ENCODE measurements at places on chromosomes 1 and 21.

DNA sequence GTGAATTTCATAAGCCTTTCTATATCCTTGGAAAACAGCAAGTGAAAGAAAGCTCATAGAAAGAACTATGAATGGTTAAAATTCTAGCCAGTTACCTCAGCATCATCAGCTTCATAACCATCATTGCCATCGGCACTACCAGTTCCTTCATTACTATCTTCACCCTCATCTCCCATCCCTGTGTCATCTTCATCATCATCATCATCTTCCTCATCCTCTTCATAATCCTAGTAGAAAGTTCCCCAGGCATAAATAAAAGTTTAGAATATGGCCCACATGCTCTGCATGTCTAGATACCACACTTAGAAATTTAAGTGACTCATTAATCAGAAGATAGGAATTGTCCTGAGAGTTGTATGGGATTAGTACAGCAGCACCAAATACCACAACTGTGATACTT, 49.0 kb downstream of the TPR start:
- DNase-seq: no peak

GRCh38 chr1:118661769-118662320, 326.3 kb downstream of the TBX15 start:
- DNase-seq: no peak

GRCh38 chr1:150256198-150256553, 1.4 kb upstream of the CA14 start:
- no peak for DNase-seq

DNA sequence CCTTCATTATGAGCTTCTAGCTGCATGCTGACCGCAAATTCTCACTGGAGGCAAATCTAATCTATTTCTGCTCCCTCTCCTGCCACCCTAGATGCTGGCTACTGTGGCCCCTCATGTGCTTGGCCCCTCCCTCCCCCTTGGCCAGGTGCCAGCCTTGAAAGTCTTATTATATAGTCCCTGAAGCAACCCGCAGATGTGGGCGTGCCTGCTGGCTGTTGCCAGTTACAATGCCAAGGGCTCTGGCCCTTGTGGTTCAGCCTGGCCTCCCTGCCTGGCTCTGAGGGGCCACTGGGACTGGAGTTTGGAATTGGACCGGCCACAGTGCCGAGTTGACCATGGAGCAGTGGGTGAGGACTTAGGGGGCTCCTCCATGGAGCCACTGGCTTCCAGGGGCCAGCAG, 78.9 kb upstream of the ACTRT2 start:
- no peak for DNase-seq

DNA sequence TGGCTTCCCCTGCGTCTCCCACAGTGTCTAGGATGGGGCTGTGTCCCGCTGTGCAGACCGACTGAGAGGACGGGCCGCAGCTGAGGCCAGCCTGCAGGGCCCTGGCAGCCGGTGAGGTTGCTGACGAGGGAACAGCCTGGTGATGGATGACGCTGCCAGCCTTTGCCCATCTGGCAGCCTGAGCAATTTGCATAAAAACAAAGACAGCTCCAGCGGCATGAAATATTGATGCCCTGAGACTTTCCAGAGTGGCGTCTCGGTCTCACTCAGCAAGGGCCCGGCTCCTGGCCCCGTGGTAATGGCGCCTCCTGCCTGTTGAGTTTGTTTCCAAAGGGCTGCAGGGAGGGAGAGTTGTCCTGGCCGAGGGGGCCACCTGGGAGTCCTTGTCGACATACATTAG, 19.1 kb upstream of the KCNA10 start:
- no peak for DNase-seq

DNA sequence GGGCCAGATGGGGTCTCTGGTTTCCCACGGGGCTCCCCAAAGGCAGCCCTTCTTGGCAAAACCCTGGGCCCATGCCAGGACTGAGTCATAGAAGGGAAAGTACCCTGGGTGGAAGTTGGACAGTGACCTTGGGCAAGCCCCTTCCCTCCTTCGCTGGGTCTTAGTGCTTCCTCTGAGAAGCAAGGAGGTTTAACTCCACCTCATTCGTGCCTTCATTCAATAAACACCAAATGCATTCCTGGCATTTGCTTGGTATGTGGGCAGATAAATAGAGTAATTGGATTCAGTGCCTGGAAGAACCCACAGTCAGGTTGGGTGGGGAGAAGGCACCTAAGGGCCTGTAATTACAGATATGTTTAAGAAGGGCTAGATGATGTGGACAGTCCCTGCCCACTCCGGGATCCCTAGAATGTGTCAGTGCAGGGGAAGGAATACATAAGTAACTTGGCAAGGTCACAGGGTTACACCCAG, 36.3 kb upstream of the CITED4 start:
- no peak for DNase-seq

GRCh38 chr1:158007667-158008386, 14.4 kb downstream of the KIRREL1 start:
- no peak for DNase-seq

DNA sequence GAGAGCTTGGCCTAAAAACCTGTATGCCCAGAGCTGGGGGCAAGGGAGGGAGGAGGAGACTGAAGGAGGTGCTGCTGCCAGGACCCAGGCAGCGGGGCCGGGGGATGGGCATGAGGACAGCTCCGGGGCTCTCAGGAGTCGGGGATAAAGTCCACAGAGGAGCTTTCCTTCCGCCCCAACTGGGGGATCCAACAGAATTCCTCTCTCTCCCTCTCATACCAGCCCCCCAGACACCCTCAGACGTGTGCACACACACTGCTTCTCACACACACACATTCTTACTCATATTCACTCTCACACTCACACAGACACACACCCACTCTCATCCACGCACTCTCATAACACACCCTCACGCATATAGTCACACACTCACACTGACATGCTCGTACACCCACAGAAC, 39.1 kb downstream of the SYF2 start:
- no peak for DNase-seq

DNA sequence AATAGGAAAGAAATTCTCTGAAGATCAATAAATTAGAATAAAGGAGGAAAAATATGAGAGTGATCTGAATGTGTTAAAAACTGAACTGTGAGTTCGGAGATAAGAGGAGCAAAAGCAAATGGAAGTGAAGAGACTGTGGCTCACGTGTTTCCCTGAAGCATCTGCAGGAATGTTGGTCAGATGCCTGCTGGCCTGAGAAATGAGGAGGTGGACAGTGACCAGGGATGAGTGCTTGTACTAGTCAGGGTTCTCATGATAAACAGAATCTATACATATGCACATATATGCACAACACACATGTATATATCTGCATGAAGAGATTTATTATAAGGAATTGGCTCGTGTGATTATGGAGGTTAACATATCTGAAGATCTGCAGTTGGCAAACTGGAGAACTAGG, 103.4 kb upstream of the TIAM1 start:
- no peak for DNase-seq

DNA sequence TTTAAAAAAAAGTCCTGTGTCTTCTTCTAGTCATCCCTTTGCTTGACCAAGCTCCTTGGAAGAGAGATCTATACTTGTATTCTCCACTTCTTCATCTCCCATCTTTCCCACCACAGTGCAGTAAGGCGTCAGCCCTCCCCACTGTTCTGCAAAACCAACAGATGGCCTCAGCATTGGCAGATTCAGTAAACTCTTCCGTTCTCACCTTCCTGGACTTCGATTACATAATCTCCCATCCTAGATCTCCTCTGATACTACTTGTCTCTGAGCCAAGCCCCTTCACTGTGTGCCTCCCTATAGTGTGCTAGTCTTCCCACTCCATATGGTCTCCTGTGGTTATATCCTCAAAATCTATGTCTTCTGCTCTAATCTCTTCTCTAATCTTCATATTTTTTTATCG, 1.6 kb upstream of the COLGALT2 start:
- no peak for DNase-seq

DNA sequence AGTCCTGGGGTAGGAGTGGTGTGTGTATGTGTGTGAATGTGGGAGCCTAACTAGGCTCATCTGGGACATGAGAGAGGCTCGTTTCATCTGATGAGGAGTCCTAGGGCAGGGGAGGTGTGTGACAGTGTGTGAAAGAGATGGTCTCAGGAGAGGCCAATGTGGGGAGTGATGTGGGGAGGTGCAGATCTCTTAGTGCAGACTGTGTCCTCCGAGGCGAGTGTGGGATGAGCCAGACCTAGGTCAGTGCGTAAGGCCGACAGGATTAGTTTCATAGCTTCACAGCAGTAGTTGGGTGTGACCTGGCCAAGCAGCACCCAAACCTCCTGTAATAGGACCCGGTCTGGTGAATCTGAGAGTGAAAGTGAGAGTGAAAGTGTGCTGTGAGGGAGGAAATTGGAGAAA, 94.7 kb downstream of the LIPI start:
- no peak for DNase-seq

- no peak for DNase-seq
Measured at GRCh38 chr1:20787840-20788795, 1.0 kb upstream of the HP1BP3 start.

GRCh38 chr1:167676205-167676915, 45.4 kb upstream of the MPZL1 start:
- DNase-seq: no peak

DNA sequence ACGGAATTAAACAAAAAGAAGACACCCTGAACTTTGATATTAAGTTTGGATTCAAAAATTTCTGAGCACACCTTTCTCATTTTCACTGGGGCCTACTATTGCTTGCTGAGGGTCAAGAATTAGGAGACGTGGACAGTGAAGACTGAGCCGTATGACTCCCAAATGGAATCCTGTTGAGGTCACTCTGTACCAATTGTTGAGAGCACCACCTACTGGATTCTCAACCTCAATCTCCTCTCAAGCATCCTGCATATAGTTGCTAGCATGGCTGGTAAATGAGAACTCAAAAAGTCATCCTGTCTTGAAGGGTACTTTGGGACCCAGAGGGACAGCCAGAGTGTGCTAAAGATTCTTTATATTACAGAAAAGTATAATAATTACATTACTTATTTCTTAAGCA, 20.2 kb upstream of the MTR start:
- no peak for DNase-seq

GRCh38 chr1:86423473-86423872, 498 bp upstream of the CLCA2 start:
- no peak for DNase-seq

DNA sequence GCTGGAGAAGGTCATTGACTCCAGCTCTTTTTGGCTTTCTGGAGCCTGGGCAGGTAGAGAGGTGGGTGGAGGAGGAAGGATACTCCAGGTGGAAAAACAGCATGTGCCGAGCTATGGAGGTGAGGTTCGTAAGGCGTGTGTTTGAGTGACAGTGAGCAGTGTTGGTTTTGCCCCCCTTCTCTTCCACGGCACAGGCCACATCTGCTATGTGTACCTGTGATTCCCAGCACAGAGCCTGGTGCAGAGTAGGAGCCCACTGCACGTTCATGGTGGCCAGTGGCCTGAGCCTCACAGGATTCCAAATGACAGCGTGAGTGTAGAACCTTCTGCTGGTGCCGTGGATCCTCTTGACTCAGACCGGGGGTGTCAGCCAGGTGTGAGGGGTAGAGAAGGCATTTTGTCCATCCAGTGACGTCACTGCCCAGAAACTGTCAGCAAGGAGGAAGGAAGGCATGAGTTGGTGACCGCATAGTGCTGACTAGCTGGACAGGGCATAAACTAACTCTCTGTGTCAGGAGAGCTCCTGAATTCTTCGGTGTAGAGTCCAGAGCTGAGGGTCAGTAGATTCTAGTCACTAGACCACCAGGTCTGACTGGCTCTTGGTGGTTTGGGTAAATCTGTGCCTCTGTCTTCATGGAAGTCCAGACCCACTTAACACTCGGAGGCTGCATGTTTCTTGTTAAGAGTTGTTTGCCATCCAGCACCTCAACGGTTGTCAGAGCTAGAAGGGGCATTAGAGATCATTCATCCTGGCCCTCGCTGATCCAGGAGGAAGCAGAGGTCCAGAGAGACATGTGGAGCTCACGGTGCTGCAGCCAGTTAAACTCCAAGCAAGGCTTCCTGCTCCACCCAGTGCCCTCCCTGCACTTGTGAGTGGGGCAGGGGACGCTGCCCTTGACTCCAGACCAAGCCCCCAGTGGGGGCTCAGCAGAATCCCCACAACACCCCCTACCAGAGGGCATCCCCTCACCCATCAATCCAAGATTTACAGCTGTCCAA, 3.8 kb downstream of the QSOX1 start:
- no peak for DNase-seq

DNA sequence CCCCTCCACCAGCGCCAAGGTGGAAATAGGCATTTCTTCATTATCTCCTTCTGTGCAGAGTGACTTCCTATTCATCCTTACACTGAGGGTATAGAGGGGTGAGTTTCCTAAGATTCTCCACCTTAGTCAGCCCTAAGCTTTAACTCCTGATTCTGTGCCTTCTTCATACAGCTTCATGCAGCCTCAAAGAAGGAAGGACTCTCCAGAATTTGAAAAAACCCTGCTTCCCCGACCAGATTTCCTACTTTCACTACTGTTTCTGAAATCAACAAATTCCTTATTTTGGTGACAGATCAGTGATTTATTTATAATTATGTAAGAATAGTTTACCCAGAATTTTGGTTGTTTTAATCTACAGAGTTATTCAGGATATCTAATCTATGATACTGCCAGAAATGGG, 28.6 kb downstream of the GFI1 start:
- DNase-seq: no peak

DNA sequence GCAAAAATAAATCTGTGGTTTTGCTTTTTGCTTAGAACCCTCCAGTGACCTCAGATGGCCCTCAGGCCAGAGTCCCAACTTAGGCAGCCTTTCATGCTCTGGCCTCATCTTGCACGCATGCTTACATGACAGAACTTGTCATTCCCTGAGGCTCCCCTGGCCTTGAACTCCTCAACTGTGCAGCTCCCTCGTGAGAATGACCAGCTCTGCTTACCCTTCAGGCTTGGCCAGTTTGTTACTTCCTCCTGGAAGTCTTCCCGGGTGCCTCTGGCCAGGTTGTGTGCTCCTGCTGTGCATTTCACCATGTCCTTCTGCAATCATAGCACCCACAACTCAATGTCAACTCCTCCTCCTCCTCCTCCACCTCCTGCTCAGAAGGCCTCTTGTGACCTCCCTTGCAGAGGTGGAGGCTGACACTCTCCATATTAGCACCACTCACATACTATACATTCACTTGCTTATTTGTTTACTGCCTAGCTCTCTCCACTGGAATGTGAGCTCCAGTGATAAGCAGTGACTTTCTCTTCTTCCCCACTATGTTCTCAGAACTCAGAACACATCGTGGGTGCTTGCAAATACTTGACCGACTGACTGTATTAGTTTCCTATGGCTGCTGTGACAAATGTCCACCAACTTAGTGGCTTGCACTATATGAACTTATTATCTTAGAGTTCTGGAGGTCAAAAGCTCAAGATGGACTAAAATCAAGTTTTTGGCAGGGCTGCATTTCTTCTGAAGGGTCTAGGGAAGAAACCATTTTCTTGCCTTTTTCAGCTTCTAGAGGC, 41.9 kb downstream of the RCSD1 start:
- no peak for DNase-seq

- DNase-seq: no peak
Measured at GRCh38 chr21:14567331-14568279, 21.5 kb upstream of the SAMSN1 start.

DNA sequence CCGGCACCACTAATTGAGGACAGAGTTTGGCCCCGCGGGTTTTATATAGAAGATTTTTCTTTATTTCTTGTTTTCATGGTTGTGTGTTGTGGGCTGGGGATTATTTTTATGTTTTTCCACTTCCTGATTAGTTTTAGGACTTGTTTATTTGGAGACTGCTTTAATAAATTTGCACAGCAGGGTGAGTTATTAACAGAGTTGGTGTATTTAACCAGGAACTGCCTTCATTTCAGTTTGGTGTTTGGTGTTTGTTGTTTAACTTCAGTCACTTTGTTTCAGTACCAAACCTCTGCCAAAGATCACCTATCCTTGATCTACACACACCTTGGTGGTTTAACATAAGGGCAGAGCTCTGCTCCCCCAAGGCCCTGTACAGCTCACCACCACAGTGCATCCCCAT, 103.5 kb upstream of the LMO4 start:
- no peak for DNase-seq

- DNase-seq: no peak
Measured at GRCh38 chr21:25296252-25296651, 311.0 kb downstream of the MRPL39 start.

All from stimulated activated CD4-positive, alpha-beta T cell treated with anti-CD3 and anti-CD28 coated beads, Interleukin-1b, Interleukin-23, amount 100 ng/mL, for 4 hours (primary cell).